ENCODE measurements at places on chromosomes 16 and 17. TPM values are rescaled to one million over a fixed set of nuclear protein-coding genes. Genes with fewer than 3 reads are reported as not detected.
A peak's percentile ranks its signal among the peaks of the same experiment; 100 is the strongest.

GRCh38 chr16:22278441-22279230 lies 18.6 kb upstream of the POLR3E start:
- no peaks in the 10 kb centered on the region for H3K27me3 ChIP-seq
- H3K27ac ChIP-seq: peak overlapping the region; percentile 65
- no peak overlapping the region for H3K4me3 ChIP-seq
- H3K36me3 ChIP-seq: peaks cover 11% of the 10 kb centered on the region
- peak; percentile 55 for DNase-seq
- H3K4me1 ChIP-seq: peaks cover 6% of the 10 kb centered on the region

The CPNE2 gene
- 43.0 TPM for total RNA-seq

- H3K4me3 ChIP-seq: no peak overlapping the region
- no peak for DNase-seq
- no peaks in the 10 kb centered on the region for H3K4me1 ChIP-seq
- H3K27ac ChIP-seq: no peak overlapping the region
- H3K27me3 ChIP-seq: peaks cover 69% of the 10 kb centered on the region
- H3K36me3 ChIP-seq: no peaks in the 10 kb centered on the region
These were observed 29.2 kb downstream of the TTLL6 start for GRCh38 chr17:48787828-48788227.

DNA sequence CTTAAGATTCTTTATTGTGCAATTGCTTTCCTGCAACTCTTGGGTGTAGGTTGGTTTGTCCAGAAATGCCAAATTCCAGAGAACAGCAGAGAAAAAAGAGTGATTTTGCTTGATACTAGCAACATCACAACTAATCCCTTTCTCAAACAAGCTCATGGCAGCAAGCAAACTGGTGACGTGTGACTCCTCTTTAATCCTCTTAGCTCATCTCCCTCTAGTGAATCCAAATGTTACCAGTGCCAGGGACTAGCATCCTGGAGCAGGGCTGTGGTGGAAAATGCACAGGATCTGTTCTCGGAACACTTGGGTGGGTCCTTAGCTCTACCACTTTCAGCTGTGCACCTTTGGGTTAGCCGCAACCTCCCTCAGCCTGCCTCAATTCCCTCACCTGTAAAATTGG lies 204.0 kb upstream of the CCL2 start:
- no peak for DNase-seq
- no peak overlapping the region for H3K4me3 ChIP-seq
- no peaks in the 10 kb centered on the region for H3K36me3 ChIP-seq
- H3K27ac ChIP-seq: no peak overlapping the region
- H3K27me3 ChIP-seq: no peaks in the 10 kb centered on the region
- H3K4me1 ChIP-seq: no peaks in the 10 kb centered on the region

DNA sequence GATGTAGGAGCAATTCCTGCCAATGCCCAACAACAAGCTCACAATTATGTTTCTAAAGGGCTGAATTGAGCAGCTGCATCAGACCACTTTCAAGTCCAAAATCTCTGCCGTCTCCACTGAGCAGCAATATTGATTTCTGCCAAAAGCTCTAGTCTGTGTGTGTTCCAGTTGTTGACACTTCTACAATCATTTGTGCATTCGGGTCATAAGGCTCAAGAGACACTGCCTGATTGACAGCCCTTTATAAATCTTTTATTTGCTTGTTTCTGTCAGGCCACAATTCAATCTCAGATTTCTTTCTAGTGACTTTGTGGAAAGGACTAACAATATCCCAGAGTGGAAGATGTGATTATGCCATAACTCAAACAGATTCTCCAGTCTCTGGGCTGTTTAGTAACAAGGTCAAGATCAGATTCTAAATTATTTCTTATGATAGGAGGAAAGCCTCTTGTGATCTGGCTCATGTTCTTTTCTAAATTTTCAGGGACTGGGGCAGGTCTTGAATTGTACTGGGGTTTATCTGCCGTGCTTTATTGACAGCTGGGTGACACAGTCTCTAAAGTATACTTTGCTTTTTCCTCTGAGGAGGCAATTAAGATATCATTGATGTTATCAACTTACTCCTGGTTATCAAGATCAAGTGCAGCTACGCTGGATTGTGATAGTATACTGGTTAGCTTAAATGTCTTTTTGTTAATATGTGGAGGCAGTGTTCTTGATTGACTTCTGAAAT lies 377.1 kb downstream of the CNTNAP4 start:
- no peaks in the 10 kb centered on the region for H3K36me3 ChIP-seq
- no peak for DNase-seq
- no peak overlapping the region for H3K27ac ChIP-seq
- no peak overlapping the region for H3K4me3 ChIP-seq
- H3K4me1 ChIP-seq: no peaks in the 10 kb centered on the region
- H3K27me3 ChIP-seq: no peaks in the 10 kb centered on the region

DNA sequence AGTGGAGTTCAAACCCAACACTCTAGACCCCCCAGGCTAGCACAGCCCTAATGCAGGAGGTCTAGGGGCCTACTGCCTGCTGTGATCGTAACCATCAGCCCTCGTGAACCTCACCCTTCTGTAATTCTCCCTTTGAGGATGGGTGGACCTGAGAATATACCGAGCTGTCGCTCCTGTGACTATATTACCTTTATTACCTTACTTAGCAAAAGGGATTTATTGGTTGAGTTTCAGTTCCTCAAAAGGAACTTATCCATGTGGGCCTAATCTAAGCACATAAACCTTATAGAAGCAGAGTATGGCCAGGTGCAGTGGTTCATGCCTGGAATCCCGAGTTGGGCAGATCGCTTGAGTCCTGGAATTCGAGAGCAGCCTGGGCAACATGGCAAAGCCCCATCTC lies 19.2 kb upstream of the EMP2 start:
- no peaks in the 10 kb centered on the region for H3K36me3 ChIP-seq
- H3K4me3 ChIP-seq: no peak overlapping the region
- no peaks in the 10 kb centered on the region for H3K27me3 ChIP-seq
- peaks cover 25% of the 10 kb centered on the region for H3K4me1 ChIP-seq
- DNase-seq: no peak

GRCh38 chr16:1297018-1297696 lies 12.3 kb upstream of the UBE2I start:
- peak overlapping the region; percentile 81 for H3K27ac ChIP-seq
- no peak for DNase-seq
- no peak overlapping the region for H3K4me3 ChIP-seq
- no peaks in the 10 kb centered on the region for H3K27me3 ChIP-seq
- peaks cover 8% of the 10 kb centered on the region for H3K4me1 ChIP-seq

The HID1 gene
- total RNA-seq: 35.2 TPM

DNA sequence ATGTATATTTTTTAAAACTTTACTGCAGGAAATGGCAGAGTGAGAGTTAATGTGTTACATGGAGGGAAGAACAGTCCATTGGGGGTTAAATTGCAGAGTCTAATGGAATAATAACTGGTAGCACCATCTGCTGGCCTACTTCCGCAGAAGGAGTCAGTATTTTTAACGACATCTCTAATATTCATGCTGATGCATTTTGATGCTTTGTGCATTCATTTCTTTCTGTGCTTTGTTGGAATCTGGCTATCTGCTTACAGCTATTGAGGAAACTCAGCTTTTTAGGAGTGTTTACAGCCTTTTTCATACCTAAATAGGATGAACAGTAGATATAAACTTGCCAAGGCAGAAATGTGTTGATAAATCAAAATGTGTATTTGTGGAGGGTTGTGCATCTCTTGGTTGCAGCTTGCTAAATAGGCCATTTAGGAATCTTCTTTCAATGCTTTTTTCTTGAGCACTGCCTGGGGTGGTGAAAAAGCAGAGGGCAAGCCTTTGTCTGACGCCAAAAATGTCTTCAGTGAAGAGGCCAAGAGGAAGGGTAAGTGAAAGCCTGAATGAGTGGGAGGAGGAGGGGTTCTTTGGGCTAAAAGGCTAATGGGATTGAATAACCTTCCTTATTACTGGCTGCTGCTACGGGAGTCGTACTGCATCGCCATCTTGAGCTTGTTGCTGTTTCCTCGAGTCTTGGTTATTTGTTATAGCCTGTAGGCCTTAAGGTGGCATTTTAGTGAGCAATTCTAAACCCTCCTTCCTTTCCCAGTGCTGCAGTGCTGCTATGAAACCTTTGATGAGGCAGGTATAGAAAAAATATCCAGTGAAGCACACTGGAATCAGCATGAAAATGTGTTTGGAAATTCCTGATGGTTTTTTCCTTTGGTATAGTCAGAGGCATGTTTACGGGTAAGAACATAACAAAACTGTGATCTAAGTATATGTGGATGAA lies 153.3 kb downstream of the CHD9 start:
- H3K27me3 ChIP-seq: no peaks in the 10 kb centered on the region
- H3K4me1 ChIP-seq: peaks cover 15% of the 10 kb centered on the region
- H3K36me3 ChIP-seq: no peaks in the 10 kb centered on the region
- peak overlapping the region; percentile 85 for H3K4me3 ChIP-seq
- peak; percentile 91 for DNase-seq

The PYY gene
- not detected for total RNA-seq

DNA sequence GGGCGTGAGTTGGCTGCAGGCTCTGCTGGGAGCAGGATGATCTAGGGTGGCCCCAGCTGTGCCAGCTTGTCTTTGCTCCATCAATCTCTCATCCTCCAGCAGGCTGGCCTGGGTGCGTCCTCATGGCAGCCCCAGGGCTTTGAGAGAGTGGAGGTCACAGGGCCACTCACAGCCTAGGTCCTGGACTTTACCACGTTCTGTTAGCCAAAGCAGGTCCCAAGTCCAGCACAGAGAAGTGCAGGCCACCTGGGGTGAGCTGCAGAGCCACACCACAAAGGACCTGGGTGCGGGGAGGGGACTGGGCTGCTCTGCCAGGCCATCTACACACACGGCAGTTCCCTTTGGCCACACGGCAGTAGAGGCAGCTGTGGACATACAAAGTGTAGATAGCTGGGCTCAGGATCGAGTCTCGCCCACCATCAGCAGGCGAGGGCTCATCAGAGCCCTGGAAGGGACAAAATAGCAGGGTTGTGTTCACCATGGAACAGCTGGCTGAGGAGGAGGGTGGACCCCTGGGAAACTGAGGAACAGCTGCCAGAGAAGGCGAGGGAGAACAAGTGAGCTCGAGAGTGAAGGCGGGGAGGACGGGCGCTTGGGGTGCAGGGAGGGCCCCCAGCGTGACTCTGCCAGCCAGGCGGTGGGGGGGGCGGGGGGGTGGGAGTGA lies 30.0 kb downstream of the SREBF1 start:
- DNase-seq: no peak
- no peak overlapping the region for H3K4me3 ChIP-seq
- H3K4me1 ChIP-seq: peaks cover 24% of the 10 kb centered on the region
- no peaks in the 10 kb centered on the region for H3K27me3 ChIP-seq

GRCh38 chr17:41959336-41960095 lies 7.1 kb upstream of the CNP start:
- no peaks in the 10 kb centered on the region for H3K27me3 ChIP-seq
- no peaks in the 10 kb centered on the region for H3K36me3 ChIP-seq
- H3K4me1 ChIP-seq: peaks cover 6% of the 10 kb centered on the region

Data from cardiac muscle cell (in vitro differentiated cells and primary cell).